ENCODE measurements at places on chromosomes 12 and 14.
A peak's percentile ranks its signal among the peaks of the same experiment; 100 is the strongest.

- DNase-seq, result peak; percentile 44
Measured at GRCh38 chr14:50697659-50698290, 29.7 kb upstream of the SAV1 start.

GRCh38 chr12:99153293-99153692, 494.3 kb upstream of the GARIN6 start:
- no peak for DNase-seq

DNA sequence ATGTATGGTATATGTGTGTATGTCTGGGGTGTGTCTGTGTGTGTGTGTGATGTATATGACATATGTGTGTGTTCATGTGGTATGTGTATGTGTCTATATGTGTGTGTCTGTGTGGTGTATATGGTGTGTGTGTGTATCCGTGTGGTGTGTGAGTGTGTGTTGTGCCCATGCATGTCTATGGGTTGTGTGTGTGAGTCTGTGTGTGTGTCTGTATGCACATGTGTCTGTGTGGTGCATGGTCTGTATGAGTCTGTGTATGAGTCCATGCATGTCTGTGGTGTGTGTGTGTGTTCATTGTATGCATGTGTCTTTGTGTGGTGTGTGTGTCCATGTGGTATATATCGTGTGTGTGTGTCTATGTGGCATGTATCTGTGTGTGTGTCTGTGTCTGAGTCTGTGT, 168.1 kb upstream of the GSC start:
- no peak for DNase-seq

DNA sequence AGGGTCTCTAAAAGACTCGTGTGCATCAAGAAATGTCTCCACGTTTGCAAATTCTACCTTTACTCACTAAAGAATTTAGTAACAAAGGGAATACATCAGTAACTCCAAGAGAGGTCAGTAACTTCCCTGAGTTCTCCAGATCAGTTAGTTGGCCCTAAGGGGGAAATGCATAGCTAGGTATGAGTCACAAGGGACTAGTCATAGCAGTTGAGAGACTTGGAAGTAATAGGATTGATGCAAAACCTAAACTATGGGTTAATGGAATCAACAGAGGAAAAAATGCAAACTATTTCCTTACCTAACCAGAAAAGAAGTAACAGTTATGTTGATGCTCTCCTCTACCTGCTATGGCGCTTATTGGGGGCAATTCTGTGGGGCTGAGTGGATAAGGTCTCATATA, 148.8 kb upstream of the GARIN6 start:
- DNase-seq, result peak; percentile 88

- DNase-seq, result no peak
Measured at GRCh38 chr14:103502877-103503276, 19.8 kb downstream of the CKB start.

GRCh38 chr12:6494258-6494743, 399 bp downstream of the NCAPD2 start:
- DNase-seq, result no peak

DNA sequence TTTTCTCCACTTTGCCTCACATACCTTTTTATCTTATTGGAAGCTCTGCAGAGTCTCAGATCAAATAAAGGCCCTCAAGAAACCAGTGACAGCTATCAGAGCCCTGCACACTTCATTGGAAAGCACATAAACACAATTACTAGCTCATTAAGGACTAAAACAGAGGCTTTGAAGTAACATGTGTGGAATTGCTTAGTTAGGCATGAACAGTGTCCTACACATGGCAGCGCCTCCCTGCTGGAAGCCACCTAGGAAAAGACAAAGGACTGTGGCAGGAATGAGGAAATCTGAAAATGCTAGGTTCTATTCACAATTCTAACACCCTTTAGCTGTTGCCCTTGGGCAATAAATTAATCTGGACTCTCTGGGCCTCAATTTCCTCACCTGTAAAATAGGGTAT, 89.4 kb downstream of the SUDS3 start:
- DNase-seq, result no peak

DNA sequence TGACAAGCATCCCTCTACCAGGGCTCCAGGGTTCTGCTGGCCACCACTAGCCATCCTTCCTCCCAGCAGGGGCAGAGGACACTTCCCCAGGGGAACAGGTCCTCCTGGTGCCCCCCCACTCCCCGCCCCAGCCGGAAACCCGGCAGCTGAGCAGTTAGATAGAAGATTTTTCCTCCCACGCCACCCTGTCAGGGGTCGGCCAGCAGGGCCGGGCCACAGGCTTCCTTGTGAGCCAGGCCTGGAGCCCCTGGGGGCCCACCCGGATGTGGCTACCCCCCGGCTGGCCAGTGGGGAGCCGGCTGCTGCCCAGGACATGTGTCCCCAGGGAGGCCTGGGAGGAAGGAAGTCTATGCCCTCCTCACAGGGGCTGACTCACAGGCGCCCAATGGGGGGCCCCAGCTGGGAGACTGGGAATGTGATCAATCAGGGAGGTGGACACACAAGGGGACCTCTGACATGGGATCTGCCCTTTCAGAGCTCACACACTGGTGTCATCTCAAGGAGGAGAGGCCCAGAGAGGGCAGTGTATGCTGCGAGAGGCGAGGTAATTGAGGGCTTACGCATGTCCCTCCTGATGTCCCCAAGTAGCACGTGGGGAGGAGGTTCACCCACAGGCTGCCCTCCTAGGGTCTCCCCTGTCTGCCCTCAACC, 4.2 kb downstream of the SH2B3 start:
- DNase-seq, result peak; percentile 96

DNA sequence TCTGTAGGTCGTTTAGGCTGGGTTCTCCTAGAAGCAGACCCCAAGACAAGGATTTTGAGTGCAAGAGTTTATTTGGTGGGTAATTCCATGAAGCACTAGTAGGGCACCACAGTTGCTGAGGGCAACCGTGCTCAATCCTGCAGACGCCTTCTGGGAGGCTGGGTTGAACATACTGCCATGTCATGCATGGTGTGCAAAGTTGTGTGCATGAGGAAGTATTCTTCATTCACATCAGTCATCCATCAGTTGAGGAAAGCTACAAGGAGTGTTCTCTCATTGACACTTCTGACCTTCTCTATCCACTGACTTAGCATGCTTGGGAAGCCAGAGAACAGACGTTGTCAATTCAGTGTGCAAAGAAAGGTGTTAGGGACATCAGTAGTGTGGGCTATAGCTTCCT, 179.2 kb downstream of the PTPN11 start:
- no peak for DNase-seq

DNA sequence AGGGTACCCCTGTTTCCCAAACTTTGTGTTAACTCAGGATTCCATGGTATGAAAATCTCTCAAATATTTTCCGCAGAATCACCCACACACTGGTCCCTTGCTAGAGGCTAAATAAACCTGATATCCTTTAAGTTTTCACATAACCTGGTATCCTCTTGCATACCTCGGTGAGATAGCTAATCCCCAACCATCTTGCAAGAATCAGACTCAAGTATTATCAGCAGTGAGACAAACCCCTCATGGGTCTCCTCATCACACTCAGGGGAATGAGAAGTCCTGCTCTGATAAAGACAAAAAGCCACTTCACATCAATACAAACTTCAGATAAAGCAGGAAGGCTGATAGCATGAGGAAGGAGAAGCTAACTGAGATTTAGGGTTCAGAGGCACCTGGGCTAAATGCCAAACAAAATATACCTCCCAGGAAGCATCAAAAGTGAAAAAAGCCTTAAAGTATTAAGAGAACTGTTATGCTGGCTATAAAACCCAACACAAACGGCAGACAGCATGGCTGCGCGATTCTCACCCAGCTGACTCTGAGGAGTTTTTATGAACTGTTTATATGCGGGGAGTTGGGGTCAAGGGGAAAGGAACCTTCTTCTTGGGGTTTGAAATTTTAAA, 96.5 kb downstream of the FOXN3 start:
- peak; percentile 20 for DNase-seq

GRCh38 chr12:116406529-116406928, 129.0 kb upstream of the MED13L start:
- peak; percentile 94 for DNase-seq

- DNase-seq, result peak; percentile 70
Measured at GRCh38 chr12:124640056-124640455, 72.6 kb upstream of the NCOR2 start.

- DNase-seq, result no peak
Measured at GRCh38 chr12:112617153-112617505, 174.4 kb upstream of the RPH3A start.

GRCh38 chr14:32077081-32078022, at the start of gene ARHGAP5:
ARHGAP5 (plus strand) TSS chr14:32077304; CDS start chr14:32090670, 13,366 bp downstream.
- DNase-seq, result no peak

DNA sequence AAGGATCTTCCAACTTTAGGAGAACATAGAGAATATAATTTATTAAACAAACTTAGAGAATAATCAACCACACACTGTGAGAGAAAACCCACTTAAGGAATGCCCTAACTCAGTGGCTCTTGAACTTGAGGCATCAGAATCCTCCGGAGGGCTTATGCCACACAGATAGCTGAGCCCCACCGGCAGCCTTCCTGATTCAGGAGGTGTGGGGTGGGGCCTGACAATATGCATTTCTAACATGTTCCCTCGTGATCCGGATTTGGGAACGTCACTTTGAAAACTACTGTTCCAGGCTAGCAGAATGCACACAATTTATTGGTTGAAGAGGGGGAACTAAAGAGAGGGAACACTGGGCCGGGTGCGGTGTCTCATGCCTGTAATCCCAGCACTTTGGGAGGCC, 2.0 kb upstream of the SOAT2 start:
- DNase-seq, result no peak

DNA sequence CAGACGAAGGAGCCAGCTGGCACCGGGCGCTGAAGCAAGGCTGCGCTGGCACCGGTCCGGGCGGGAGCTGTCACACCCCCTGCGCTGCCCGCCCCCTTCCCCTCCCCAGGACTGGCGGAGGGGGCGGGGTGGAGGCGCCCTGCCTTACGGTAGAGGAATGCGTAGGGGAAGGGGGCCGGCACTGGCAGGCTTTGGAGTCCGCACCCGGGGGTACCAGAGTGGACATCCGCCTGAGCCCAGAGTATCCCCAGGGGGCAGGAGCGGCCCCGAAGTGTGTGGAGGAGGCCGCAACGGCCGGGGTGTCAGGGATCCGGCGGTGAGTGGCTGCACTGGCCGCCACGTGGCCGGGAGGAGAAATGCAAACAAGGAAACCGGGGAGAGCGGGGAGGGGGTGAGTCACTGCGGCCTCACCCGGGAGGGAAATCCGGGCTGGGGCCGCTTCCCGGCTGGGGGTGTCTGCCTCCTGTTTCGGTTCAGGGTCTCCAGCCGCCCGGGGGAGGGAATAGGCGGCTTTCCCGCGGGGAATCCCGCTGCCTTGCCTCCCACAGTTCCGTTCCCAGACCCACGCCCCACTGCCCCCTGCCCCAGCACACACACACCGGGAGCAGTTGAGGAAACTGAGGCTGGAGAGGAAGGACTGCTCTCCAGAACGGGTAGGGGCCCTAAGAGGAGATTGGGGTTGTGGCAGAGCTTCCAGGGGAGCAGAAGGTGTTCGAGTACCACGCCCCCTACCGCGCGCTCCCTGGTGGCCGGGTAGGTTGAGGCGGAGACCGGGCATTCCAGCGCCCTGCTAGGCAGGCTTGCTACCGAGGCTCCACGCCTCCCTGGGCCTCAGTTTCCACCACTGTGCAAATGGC, at the start of gene RAPGEF3:
Gene RAPGEF3 (minus strand): TSS at position 47 of the 857 bp plus-strand sequence. CDS start 324 bp downstream, outside the sequence.
- peak; percentile 89 for DNase-seq

- DNase-seq, result peak; percentile 97
Measured at GRCh38 chr12:116382686-116383530, 105.4 kb upstream of the MED13L start.

DNA sequence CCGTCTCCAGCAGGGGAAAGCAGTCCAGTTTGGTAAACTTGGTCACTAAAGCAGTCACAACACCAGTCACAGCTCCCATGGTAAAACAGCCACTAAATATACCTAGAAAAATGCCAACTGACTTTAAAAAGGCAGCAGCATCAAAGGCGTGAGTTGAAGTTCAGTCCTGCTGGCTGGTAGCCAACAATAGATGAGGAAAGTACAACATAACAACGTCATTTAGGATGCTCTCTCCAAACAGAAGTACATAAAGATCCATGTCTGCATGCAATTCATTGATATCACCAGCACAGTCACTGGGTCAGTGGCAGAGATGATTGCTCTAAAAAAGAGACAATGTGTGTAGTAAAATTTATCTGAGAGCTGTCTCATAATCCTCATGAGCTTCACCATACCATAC, 59.3 kb upstream of the TMPO start:
- DNase-seq, result no peak

DNA sequence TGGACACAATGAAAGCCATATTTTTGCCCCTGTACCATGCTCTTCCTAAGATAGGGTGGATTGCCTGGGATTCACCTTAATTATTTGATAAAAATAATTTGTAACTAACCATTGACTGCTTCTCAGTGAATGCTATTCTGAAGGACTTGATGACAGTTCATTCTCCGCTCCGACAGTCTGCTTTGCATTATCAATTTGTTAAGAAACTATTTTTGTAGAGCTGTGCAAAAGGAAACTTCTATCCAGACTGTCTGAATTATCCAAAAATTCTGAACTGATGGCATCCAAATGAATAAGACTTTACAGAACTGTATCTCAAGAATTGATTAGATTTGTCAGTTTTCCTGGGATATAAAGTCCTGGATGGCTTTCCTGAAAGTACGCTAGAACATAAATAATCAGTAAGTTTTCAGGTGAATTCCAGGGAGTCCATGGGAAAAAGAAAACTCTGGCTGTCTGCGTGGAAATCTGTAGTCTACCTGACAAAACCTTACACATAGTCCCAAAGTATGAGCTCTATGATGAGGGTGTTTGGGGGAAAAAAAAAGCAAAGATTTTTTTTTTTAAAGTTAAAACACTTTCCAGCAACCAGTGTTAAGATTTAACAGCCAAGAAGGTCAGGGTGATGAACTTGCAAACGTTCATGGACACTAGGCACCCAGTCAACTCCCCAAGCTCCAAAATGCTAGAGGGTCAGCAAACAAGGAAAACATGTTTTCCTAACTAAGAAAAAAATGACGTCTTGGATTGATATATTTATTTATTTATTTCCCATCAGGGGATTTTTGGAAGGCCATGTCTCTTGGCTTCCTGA, 291.1 kb upstream of the TBX3 start:
- no peak for DNase-seq
